Stimulated activated CD4-positive, alpha-beta T cell treated with anti-CD3 and anti-CD28 coated beads, Interleukin-15, amount 100 ng/mL, for 1 hour (primary cell): ENCODE measurements at places on chromosomes 4 and X.

GRCh38 chrX:12441381-12442128 is 303.3 kb downstream of the FRMPD4 start:
- DNase-seq, result no peak

DNA sequence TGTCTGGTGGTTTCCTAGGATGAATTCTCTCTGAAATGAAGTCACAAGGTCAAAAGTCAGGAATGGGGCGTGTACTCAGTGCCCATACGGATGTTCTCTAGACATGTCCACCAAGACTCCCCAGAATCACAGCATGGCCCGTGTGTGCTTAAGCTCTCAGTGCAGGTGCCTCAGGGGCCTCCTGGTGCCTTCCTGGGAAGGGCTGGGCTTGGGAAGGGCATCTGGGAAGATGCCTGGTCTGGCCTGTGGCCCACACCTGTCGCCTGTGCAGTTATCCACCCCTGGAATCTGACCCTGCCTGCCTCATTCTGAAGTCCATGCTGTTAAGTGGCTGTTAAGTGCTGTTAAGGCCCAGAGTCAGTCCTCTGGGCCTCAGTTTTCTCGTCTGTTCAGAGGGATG is 31.2 kb downstream of the SORCS2 start:
- DNase-seq, result no peak

DNA sequence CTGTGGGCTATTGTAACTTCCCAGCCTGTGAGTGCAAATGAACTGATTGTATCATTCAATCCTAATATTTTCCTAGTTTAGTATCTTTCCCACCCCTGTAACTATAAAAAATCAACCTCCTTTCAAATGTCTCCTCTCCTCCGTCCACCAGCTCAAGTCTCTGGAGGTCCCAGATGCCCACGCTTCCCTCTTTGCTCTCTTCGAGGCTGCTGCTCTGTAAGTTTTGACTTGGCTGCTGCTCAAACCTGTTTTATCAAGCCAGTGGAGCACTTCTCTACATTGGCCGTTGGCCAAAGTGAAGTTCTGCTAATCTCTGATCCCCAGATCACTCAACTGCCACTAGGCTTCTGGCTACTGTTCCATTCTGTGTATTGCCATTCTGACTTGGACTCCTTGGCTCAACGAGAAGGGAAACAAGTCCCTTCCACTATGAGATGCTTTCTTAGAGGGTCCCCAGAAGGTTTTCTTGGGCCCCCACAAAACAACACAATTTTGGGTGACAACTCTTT is 60.7 kb upstream of the RAPGEF2 start:
- no peak for DNase-seq

- no peak for DNase-seq
Measured at GRCh38 chrX:108297290-108297689, 140.9 kb downstream of the COL4A6 start.

DNA sequence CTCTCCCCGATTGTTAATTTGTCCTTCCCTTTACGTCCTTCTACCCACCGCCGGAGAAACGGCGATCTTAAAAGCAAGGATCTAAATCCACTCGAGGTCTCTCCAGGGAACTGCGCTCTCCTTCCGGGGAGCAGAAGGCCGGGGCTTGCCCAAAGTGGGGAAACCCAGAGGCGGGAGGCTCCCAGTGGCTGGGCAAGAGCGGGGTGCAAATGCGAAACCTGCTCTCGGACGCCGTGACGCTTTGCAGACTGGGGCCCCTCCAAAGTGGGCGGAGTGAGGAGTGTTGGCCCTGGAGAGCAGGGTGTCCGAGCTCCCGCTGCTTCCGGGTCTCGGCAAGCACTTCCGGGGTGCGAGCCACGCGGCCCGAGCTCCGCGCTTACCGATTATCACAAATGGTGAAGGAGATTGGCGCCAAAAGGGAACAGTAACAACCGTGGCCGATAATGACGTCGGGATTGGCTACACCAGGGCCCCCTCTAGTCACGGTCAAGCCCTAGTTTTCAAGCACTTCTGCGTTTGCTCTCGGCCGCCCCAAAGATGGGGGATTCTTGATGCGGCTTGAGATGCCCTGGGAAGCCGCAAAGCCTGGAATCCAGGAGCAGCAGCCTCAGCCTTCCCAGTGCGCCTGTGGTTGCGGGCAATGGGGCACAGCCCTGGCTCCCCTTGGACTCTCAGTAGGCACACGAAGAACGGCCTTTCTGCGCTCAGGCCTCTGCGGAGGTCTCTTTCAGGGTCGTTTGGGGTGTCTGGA is 29.0 kb downstream of the HAND2 start:
- no peak for DNase-seq

- DNase-seq, result no peak
Measured at GRCh38 chr4:29423836-29424721, 1296.1 kb upstream of the PCDH7 start.

- no peak for DNase-seq
Measured at GRCh38 chr4:147343692-147344091, 137.2 kb upstream of the EDNRA start.

DNA sequence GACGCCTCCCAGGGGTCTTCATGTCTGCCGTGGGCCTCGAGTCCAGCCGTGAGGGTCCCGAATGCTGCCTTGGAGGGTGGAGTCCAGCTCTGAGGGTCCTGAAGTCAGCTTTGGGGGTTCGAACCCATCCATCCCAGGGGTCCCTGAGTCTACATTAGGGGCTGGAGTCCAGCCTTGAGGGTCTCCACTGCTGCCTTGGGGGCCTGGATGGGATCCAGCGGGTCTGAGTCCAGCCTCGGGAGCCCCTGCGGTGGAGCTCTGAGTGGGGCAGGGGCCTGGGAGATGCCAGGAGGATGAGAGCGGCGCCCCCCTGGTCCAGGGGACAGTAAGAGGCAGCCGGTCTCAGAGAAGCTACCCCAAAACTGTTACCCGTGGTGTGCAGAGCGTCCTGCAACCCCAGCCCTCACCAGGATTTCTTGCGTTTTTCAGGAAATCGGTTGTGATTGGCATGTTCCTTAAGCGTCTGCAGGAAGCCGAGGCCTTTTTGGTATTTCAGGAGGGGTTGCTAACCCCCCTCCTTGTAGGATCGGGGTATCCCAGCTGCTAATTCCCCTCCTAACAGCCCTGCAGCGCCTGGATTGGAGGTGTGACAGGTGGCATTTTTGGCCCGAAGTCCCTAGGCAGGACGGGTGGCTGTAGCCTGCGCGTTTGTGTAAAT is 1.7 kb upstream of the GTPBP6 start:
- no peak for DNase-seq

DNA sequence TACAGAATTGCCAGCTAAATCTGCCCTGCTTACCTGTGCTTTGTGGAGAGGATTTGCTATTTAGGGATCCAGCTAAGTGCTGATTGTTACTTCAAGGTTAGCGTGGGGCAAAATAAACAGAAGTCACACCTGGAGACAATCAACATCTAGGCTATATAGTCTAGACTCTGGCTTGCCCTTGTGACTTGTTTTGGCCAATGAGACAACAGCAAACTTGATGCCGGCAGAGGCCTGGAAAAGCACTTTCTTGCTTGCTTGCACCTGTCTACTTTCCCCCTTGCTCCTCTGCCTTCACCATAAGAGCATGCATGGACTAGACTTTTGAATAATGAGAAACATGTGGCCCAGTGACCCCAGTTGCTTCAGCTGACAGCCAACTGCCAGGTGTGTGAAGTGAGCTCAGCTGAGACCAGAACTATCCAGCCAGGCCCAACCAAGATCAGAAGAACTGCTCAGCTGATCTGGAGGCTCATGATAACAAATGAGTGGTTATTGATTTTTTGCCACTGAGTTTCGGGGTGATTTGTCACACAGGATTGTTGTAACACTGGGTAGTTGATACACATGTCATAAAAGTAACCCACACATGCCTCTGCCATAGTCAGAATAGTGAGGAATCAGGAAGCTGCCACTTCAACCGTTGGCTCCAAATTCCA is 164.4 kb downstream of the RBMX2 start:
- DNase-seq, result no peak

DNA sequence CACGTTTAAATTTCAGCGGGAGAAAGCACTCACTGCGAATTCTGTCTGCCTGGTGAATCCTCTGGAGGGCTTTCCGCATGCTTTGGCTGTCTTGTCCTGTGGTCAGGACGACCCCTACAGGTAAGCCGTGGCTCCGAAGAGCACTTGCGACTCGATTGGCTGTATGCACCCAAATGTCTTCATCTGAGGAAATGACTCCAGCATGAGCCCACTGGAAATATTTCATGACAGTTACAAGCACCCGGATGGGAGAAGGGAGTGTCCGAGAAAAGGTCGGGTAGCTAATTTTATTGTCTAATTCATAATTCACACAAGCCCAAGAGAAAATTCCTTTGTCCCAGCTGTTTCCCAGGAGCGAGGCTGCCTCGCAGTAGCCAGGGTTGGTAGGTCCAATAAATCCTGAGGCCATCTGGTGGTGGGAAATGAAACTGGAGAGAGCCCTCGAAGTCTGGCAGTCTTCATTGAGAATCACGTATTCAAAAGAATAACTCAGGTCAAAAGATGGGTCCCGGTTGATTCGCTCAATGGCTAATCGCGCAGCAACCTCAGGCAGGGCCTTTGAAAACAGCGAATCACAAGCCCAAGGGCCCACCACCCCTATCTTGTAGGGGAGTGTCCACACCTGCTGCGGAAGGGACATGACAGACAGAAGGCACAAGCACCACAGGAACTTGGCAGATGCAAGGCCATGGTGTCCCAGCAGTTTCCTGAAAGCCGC is 6.6 kb downstream of the GUCY2F start:
- no peak for DNase-seq

DNA sequence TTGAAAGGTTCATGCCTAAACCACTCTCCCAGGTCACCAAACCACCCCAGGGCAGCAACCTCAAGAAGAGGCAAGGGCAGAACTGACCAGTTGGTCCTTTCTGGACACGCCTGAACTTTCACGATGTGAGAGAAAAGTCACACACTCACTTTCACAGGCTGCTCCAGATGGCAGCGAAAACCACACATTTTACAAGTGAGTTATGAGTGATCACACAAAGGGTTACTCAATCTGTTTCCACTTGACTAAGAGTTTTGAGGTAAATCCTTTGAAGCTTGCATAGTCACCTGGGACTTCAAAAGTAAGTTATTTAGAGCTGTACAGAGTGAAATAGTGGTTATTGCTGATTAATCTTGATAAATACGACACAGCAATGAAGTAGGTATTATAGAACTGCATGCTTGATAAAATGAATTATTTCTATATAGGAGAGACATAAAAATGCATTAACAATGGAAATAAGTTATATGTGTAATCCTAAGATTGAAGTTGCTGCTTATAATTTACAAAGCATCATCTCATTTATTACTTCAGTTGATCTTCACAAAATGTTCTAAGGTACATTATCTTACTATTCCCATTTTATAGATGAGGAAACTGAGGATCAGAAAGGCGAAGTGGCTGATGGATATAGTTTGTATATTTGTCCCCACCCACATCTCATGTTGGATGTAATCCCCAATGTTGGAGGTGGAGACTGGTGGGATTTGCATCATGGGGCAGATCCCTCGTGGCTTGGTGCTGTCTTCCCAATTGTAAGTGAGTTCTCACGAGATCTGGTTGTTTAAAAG is 103.0 kb upstream of the KLF3 start:
- DNase-seq, result no peak

DNA sequence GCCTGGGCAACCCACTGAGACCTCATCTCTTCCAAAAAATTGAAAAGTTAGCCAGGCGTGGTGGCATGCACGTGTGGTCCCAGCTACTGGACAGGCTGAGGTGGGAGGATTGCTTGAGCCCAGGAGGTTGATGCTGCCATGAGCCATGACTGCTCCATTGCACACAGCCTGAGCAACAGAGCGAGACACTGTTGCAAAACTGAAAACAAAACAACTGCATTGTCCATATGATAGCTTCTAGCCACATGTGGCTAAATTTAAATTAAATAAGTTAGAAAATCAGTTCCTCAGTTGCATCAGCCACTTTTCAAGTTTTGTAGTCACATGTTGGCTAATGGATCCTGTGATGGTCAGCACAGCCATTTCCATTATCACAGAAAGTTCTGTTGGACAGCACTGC is 67.9 kb downstream of the GAB1 start:
- DNase-seq, result no peak

DNA sequence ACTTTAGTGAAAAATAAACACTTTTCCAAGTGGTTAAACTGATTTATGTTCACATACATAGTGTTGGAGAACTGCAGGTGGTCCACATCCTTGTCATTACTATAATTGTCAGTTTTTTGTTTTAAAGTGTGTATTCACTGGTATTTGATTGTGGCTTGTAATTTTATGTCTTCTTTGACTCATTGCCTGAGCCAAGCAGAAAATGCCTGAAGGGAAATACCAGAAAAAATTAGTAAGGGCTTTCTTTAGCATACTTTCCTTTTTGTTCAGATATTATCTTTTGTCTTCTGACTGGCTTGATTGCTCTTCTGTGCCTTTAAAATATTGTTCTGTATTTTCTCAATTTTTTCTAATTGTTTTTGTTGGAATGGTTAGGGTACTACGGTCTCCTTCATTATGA is 981.3 kb downstream of the C4orf33 start:
- no peak for DNase-seq

DNA sequence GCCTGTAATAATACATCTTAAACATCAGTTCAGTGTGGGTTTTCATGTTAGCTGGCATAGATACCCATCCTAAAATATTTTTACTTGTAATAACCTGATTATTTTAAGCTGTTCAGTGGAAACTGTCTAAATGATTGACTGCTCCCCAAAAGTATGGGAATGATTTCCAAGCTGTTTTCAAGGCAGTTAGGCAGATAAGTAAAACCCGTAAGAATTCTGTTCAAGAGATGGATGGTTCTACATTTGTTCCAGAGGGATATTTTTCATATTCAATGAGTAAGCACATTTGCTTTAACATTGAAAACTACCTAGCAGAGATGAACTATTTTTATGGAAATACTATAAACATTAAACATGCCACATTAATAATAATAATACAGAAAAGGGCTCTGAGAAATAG is 161.1 kb downstream of the UNC5C start:
- DNase-seq, result no peak

DNA sequence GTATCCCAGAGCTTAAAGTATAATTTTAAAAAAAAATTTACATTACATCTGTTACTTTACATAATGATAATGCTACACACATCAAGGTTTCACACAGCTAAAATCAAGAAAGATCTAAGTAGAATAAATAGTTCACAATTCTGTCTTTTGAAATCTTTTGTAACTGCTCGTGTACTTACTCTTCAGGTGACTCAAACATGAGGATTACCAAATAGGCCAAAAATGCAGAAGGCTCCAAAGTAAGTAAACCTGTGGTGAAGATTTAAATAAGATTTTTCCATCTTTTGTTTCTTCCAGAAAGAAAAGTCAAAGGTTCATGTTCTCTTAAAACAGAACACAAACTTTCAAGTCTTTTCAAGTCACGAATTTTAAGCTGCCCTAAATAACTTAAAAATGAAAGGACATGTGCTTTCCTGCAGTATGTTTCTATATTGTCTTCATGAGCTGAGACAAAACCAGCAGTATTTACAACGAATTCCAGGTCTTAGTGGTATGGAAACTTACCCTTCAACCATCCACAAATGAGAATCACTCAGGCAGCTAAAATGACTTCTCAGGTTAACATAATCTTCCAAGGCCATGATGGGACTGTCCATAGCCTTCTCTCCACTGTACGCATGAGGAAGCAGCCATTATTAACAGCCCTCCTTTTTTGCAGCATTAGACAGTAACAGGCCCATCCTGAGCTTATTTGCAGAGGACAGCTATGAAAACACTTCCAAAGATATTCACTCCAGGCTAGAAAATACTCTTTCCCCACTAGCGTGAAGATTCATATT is 172.8 kb upstream of the EDNRA start:
- no peak for DNase-seq
